ENCODE measurements at places on chromosomes 7 and 10.

DNA sequence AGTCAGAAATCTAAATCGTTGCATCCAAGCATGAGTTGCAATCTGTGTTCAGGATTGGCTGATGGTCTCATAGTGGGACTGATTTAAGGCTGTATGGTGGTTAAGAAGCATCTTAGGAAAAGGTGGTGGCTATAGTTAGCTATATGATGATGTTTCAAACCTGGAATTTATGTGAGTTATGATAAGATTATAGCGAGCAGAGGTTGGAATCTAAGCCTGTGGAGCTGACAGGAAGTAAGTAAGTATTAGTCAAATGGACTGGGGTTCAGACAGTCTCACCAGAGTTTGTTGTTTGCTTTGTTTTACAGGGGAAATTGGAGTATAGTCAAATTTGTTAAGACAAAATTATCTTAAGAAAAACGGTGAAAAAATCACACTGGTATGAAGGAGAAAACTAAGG lies 56.7 kb downstream of the ANKRD7 start:
- DNase-seq = no peak

DNA sequence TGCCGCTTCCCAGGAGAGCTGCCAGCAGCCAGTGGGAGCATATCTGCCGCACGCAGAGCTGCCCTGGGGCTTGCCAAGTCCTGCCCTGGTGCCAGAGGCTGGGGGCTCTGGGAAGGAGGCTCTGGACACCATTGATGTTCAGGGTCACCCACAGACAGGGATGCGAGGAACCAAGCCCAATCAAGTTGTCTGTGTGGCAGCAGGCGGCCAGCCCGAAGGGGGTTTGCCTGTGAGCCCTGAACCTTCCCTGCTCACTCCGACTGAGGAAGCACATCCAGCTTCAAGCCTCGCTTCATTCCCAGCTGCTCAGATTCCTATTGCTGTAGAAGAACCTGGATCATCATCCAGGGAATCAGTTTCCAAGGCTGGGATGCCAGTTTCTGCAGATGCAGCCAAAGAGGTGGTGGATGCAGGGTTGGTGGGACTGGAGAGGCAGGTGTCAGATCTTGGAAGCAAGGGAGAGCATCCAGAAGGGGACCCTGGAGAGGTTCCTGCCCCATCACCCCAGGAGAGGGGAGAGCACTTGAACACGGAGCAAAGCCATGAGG lies 94.6 kb downstream of the TACC2 start:
- DNase-seq = no peak

DNA sequence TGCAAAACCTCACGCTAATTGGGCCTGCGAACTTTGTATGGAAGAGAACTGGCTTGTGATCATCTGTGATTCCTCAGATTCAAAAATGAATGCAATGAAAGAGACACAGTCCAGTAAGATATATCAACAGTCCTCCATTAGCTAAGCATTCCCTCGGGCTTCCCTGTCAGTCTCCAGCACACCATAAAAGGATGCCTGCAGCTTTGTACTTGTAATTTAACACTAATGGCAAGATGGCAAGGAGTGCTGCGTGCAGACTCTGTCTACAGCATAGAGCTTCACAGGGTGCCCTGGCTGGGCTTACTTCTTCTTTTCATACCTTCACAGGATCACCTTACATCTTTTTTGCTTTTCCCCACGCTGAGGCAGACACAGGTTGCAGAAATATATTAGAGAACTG lies 200.0 kb downstream of the GFRA1 start:
- no peak for DNase-seq

DNA sequence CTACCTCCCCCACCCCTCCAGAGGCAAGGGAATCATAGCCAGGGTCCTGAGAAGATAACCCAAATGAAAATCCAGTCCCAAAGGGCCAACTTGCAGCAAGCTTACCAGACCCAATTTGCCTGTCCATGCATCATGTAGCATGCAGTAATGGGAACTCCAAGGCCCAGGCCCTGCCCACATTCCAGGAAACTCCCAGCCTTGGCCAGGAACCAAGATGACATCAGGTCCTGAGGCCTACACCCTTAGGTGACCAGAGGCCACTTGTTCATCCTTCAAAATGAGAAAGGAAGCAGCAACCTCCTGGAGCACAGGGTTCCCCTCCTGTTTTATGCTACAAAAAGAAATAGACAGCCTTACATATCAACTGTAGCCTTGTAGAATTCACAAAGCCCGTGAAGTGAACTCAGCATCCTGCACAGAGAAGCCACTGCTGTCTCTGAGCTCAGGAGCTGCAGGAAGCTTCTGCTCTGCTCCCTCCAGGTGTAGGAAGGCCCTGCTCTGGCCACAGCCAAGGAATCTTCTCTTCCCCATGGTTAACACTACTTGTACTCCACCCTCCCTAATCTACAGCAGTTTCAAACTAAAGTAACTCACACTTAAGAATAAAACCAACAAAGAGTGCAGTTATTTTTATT lies 30.3 kb upstream of the GRB10 start:
- no peak for DNase-seq

DNA sequence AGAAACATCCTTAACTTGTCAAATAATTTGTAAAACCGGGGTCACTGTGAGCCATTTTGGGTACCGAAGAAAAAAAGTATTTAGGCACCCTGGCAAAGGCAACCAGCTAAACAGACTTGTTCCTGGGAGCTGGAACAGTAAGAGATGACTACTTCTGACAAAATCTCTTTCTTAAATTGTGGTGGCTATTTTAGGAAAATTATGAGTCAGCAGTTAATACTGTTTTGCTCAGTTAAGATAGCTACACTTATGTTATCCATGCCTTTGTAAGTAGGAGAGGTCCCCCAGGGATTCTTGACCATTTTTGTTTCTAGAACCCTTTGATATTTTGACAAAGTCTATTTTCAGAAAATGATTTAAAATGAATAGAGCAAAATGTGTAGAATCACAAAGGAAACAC lies 68.7 kb downstream of the TAX1BP1 start:
- no peak for DNase-seq

GRCh38 chr7:128791972-128792327 lies 182 bp downstream of the CCDC136 start:
- DNase-seq = no peak

- DNase-seq = peak; percentile 10
Measured at GRCh38 chr10:4059471-4060138, 274.6 kb upstream of the KLF6 start.

DNA sequence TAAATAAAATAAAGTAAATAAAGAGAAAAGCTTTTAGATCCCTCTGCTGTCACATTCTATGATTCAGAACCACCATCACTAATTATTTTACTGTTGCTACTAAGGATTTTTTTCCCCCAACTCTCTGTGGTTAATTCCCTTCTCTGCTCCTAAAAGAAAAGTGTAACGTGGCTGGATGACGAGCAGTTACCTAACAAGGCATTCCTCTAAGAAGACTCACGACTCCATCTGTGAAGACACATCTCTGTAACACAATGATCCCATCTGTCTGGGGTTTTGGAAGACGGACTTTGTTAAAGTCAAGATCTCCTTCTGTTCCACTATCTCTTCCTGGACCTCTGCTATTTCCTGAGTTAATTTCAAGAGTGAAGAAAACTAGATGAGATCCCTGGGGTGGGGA lies 179.9 kb downstream of the SFMBT2 start:
- no peak for DNase-seq

GRCh38 chr7:100582041-100582579 lies 3.8 kb downstream of the LRCH4 start:
- no peak for DNase-seq

DNA sequence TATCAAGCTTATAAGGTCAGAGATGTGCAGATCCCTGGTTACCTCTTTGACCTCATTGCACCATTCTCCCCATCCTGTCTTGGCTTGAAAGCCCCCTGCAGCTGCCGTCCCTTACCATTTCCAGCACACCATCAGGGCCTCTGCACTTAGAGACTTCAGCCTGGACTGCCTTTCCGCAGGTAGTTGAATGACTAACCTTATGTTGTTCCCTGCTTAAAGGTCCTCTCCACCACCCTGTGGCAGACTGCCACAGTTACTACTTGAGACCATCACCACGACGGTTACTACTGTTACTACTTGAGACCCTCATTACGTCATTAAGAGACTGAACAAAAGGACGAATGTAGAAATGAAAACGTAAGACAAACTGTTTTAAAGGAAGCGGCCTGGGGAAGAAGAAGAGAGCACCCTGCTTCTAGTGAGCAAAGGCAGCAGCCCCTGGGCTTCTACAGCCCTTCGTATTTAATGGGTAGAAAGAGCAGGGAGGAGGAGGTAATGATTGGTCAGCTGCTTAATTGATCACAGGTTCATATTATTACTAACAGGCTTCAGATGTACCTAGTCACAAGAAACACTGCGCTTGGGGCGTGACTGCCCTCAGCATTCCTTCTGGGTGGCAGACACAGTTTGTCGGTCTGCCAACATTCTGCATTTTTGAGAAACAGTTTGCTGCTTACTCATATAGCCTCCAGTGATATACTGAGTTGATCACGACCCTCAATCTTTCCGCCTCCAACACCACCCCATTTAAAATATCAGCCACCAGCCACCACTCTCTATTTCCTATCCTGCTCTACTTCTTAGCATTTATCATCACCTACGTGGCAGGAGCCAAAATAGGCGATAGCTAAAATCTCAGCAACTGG lies 74.1 kb upstream of the PARD3 start:
- DNase-seq = no peak

DNA sequence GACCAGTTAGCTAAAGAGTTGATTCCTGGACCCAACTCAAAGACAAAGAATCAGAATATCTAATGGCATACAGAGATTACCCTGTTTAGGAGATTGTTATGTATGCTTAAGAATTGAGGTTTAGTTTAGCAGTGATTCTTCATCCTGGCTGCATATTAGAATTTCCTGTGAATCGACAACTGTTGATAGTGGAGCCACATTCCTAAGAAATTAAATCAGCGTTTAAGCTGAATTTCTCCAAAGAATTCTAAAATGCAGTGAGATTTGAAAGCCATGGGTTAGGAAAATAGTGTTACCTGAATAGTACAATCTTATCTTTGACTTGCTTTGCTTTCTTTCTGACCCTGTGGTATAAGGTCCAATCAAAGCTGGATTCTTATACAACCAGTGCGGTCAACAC lies 16.4 kb upstream of the FERD3L start:
- DNase-seq = no peak

- DNase-seq = no peak
Measured at GRCh38 chr10:131650169-131650705, 250.6 kb upstream of the PPP2R2D start.

DNA sequence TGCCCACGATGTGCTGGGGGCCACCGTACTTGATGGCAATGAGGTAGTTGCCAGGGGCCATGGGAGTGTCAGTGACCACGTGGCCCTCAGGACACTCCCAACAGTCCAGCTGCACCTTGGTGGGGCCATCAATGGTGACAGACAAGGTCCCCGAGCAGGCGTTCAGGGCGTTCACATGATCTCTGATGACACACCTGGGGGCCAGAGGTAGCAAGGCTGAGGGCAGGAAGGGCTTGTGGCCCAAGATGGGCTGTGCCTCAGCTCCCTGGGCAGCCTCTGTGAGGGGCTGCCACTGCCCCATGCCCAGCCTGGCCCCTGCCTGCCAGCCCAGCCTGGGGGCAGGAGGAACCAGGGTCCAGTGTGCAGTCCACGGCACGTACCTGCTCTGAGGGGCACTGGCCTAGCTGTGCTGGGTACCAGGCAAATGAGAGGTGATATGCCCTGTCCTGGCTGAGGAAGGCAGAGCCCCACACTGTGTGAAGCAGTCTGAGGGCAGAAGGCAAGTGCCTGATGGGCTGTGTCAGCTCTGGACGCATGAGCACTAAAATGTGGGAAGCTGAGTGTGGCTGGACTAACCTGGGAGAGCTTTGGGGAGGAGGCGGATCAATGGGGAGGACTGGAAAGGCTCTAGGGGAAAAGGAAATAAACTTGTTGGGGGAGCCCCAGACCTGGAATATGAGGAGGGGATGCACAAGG lies 3.5 kb upstream of the KCP start:
- no peak for DNase-seq

DNA sequence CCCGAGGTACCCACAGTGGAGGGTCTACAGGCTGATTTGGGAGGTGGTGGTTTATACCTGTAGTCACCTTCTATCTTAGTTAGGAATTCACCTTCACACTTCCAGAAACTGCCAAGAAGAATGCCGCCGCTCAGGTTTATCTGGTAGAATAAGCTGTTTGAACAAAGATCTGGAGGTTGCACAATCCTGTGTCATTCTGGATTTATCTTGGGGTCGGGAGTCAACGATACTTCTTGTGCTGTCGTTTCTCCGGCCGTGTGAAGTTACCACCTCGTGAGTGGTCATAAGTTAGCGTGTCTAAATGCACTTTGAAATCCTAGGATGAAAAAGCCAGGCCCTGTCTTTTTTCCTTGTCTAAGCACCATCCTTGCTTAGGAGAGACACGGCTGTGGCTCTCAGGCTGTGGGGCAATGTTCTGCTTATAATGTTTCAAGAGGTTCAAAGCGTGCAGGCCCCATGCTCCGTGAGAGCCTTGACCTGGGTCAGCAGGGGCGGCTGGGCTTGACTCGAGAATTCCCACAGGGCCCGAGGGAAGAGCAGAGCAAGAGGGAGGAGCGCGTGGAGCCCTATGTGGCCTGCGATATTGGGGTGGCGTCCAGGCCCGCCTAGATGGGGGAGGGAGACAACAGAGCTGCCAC lies 35.5 kb downstream of the GRIFIN start:
- DNase-seq = no peak

DNA sequence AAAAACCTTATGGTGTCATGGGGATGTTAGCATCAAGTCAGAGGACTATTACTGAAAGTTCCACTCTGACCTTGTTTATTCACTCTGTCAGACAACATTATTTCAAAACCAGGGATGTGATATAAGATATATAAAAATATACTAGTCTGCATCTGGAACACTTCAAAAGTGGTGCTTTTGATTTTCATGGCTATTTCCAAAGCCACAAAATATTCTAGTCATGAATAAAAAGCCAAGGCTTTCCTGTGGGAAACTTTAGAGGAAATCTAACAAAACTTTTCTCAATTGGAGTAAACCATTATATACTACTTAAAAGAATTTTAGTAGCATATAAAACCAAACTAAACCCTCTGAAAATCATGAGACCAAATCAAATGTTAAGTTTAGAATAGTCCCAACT lies 205.2 kb downstream of the TMEM26 start:
- no peak for DNase-seq

DNA sequence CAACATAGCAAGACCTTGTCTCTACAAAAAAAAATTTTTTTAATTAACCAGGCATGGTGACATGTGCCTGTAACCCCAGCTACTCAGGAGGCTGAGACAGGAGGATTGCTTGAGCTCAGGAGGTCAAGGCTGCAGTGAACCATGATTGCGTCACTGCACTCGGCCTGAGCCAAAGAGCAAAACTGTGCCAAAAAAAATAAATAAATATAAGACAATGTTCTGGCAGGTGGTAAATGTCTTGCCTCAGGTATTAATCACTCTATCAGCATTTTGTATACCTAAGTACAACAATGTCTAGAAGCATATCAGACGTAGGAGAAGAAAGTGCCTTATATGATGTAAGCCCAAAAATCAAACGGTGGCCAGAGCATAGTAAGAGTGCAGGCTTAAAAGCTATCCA lies 427.8 kb upstream of the C7orf33 start:
- no peak for DNase-seq

GRCh38 chr7:102427019-102427405 lies 6.4 kb upstream of the ORAI2 start:
- DNase-seq = no peak
